A549 treated with CORT108297 at 1 μM for 4 hours (cell line): ENCODE measurements at places on chromosomes 12 and 14. TPM values are rescaled to one million over a fixed set of nuclear protein-coding genes. Genes with fewer than 3 reads are reported as not detected.

The RASAL1 gene
- total RNA-seq: 0.45 to 0.63 TPM (median 0.53 TPM) in 5 replicates

The RNASE7 gene
- total RNA-seq: not detected in 5 replicates

The ADGRD1 gene
- 0.24 to 0.64 TPM (median 0.33 TPM) in 5 replicates for total RNA-seq

The HRK gene
- total RNA-seq: 0.55 to 0.76 TPM (median 0.72 TPM) in 5 replicates

The TSPAN9 gene
- total RNA-seq: 24.5 to 35.3 TPM (median 28.2 TPM) in 5 replicates

The TSPAN19 gene
- not detected in 5 replicates for total RNA-seq

The LPAR5 gene
- 0.45 to 0.81 TPM (median 0.70 TPM) in 5 replicates for total RNA-seq

The VRTN gene
- not detected in 5 replicates for total RNA-seq

The ERH gene
- total RNA-seq: 323 to 351 TPM (median 331 TPM) in 5 replicates

The TMTC2 gene
- 0.91 to 1.2 TPM (median 1.0 TPM) in 5 replicates for total RNA-seq

The TIGAR gene
- total RNA-seq: 36.6 to 44.1 TPM (median 42.9 TPM) in 5 replicates

The SELPLG gene
- 0.63 to 1.4 TPM (median 0.83 TPM) in 5 replicates for total RNA-seq

The HOXC13 gene
- 10.3 to 17.8 TPM (median 12.3 TPM) in 5 replicates for total RNA-seq

The FAM186B gene
- total RNA-seq: 0.08 to 0.16 TPM (median 0.12 TPM) in 5 replicates

The DENND5B gene
- total RNA-seq: 13.2 to 16.2 TPM (median 15.5 TPM) in 5 replicates
